ENCODE measurements at places on chromosomes 3 and 15. TPM values are rescaled to one million over a fixed set of nuclear protein-coding genes. Genes with fewer than 3 reads are reported as not detected.

GRK7 gene
- total RNA-seq: not detected

SQOR gene
- total RNA-seq: 378 TPM

FAM131A gene
- total RNA-seq: 27.5 TPM

FGF7 gene
- total RNA-seq: under 0.01 TPM

P2RY1 gene
- total RNA-seq: 21.1 TPM

MAP2K5 gene
- 6.8 TPM for total RNA-seq

REC114 gene
- total RNA-seq: not detected

LNP1 gene
- total RNA-seq: 0.48 TPM

GLCE gene
- total RNA-seq: 31.3 TPM

SLC38A3 gene
- total RNA-seq: not detected

CACNA2D2 gene
- total RNA-seq: not detected

CAMKV gene
- total RNA-seq: not detected

STRA6 gene
- 0.96 TPM for total RNA-seq

TMEM108 gene
- total RNA-seq: not detected

FAM174B gene
- 0.64 TPM for total RNA-seq

SLC9C1 gene
- total RNA-seq: 0.43 TPM

TICRR gene
- total RNA-seq: 0.21 TPM

ARL14 gene
- under 0.01 TPM for total RNA-seq

TRANK1 gene
- total RNA-seq: 4.6 TPM

EFCAB12 gene
- not detected for total RNA-seq

CCR8 gene
- total RNA-seq: not detected

MCCC1 gene
- 15.8 TPM for total RNA-seq

CPNE9 gene
- total RNA-seq: not detected

NRROS gene
- not detected for total RNA-seq

CCRL2 gene
- total RNA-seq: not detected

P2RY14 gene
- under 0.01 TPM for total RNA-seq

QTRT2 gene
- 18.1 TPM for total RNA-seq

CADPS gene
- under 0.01 TPM for total RNA-seq

EFCC1 gene
- total RNA-seq: not detected

ROPN1 gene
- total RNA-seq: not detected

CAND2 gene
- 2.2 TPM for total RNA-seq

MCF2L2 gene
- total RNA-seq: not detected

AGTR1 gene
- total RNA-seq: not detected

CHRNA3 gene
- not detected for total RNA-seq

TIMP4 gene
- 0.48 TPM for total RNA-seq

SLCO2A1 gene
- not detected for total RNA-seq

ZNF385D gene
- not detected for total RNA-seq

THSD4 gene
- 23.1 TPM for total RNA-seq

C3orf33 gene
- total RNA-seq: 4.5 TPM

GANC gene
- total RNA-seq: 23.9 TPM

EPHB3 gene
- total RNA-seq: 26.3 TPM

TMOD3 gene
- total RNA-seq: 72.8 TPM

ZMAT3 gene
- total RNA-seq: 25.4 TPM
